ENCODE measurements at places on chromosomes 3 and 15.

- no peak for DNase-seq
Measured at GRCh38 chr15:32663671-32664070, 22.2 kb downstream of the SCG5 start.

DNA sequence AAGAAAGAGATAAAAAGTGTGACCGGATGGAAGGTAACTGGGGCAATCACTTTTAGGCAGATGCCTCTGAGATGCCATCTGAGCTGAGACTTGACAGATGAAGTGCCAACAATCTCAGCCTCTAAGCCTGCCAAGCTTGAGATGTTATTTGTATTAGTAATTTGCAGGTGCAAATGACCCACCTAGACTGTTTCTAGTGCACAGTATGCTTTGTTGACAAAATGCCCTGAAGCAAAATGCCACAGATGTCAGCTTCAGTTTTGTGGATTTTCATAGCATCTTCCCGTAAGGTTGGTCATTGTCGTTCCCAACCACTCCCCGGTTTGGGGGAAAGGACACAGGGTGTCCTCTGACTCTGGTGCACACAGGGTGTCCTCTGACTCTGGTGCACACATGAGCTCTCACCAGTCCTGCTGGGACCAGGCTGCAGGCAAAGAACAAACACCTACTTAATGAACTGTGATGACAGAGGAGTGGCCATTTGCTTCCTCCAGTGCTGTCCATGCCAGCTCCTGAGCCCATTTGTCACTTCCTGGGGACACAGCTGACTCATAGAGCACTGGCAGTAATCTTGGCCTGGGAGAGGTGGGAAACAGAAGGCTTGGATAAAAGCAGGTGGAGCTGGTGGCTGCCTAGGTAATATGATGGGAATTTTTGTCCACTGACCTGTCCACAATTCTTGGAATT is 16.7 kb upstream of the PPP1R2 start:
- no peak for DNase-seq

DNA sequence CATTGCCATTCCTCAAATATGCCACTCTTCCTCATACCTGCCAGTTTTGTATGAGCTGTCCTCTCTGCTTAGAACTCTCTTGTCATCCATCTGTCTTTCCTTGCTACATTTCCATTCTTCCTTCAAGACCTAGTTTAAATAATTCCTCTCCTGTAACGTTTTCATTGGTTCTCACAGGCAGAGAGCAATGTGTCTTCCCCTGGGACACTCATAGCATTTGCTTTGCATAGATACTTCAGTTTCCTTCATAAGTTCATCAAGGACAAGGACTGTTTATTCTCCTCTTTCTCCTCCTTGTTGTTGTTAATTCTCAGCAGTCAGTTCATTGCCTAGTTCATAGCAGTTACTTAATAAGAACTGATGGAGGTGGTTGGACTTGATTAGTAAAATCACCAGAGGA is 10.5 kb downstream of the NR2C2 start:
- DNase-seq, result no peak

- no peak for DNase-seq
Measured at GRCh38 chr15:69786136-69786701, 311.5 kb downstream of the TLE3 start.

- no peak for DNase-seq
Measured at GRCh38 chr3:195007151-195007550, 263.8 kb downstream of the XXYLT1 start.

- no peak for DNase-seq
Measured at GRCh38 chr3:33980252-33980651, 181.8 kb downstream of the PDCD6IP start.

DNA sequence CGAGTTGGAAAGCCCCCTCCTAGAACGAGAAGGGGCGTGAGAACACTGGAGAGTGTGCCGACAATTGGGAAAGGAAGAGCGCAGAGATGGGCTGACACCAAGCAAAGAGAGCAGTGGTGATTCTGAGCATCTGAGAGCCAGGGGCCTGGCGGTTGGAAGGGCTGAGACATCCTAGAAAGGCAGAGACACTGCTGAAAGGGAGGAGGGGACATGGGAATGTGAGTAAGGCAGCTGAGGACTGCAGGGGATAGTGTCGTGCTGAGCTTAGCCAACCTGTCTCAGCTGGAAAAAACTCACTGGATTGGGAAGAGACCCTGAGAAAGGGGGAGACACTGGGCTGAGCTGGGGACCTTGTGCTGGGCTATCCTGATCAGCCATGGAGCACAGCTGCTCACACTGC is 58.1 kb upstream of the SLC6A6 start:
- DNase-seq, result no peak

DNA sequence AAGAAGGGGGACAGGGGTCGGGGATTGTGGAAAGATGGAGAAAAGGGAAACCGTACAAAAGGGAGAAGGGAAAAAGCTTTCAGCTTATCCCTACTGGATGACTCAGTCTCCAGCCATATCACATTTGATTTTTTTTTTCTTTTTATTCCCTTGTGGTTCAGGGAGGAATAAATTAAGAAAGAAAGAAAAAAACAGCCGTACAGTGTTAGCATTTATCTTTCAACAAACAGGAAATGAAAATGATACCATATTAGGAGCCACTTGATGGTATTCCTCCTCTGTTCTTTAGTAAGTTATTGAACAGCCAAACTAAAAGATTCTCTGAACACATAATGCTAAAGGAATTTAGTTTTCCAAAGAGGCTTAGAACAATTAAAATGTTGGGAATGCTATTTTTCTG is 594.4 kb downstream of the FOXP1 start:
- no peak for DNase-seq

DNA sequence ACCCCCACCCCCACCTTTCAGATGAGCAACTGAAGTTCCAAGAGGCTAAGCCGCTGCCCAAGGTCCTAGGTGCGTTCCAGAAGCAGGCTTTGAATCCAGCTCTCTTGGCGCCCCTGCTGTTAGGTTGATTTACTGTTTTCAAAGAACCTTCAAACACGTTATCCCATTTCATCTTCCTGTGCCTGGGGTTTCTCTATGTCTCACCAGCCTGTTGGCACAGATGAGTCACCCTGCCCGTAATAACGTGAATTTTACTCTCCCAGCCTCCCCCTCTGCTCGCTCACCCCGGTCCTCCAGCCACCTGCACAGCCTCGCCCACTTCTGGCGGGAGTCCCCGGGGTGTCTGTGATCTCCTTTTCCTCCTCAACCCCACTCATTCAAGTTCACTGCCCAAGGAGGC is 13.0 kb upstream of the TSEN2 start:
- no peak for DNase-seq

DNA sequence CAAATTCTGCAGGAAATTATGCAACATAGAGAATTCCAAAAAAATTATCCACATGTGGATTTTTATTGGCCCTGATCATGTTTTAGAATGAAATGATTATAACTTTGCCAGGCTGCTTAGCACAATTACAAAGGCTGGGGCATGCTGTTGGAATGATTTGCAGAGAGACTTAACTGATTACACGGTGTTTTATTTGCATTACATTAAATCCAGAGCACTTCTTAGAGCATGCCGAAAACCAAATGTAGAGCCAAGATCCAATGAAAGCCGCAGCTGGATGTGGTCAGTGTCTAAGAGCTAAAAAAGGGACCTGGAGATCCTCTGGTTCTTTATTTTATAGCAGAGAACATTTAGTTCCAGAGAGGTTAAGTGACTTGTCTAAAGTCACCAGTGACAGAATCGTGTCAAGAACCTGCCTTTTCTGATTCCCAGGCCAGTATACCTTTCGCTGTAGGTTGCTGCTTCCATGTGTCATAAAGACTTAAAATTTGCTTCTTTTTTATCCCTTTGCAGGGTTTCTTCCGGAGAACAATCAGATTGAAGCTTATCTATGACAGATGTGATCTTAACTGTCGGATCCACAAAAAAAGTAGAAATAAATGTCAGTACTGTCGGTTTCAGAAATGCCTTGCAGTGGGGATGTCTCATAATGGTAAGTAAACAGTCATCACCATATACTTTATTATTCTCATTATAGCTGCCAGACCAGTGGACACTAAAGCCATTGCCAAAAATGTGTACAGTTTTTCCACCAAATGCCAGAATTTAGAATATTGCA is 92.0 kb upstream of the TSEN2 start:
- DNase-seq, result no peak

DNA sequence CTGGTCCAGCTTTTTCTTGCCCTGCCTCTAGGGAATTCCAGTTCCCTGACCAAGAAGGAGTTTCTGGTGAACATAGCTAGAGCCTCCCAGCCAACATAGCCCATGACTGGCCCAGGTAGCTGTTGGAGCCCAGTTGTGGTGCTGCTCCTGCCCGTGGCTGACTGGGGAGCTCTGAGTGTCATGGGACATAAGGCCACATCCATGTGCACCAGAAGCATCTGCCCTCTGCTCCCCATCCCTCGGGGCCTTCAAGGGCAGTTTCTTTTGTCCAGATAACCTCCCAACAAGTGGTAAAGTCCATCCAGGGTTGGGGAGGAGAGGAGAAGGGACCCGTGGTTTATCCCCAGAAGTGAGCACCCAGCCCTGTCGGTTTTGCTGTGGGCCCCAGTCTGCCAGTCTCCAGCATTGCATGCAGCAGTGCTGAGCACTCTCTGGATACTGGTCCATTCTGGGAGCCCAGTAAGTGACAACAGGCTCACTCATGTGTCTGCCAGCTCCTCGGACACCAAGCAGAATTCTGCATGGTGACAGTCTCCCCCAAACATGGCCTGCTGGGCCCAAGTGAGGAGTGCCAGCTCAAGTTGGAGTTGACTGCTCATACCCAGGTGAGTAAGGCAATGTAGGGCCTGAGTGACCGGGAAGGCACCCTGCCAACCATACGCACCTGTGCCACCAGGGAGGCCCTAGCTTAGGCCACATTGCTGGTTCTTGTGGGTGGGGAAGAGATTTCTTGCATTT is 28.8 kb downstream of the ACAA1 start:
- no peak for DNase-seq

GRCh38 chr3:12046406-12046805 is 42.2 kb downstream of the SYN2 start:
- no peak for DNase-seq

- DNase-seq, result no peak
Measured at GRCh38 chr15:74134387-74135027, 4.1 kb downstream of the ISLR2 start.

GRCh38 chr3:119343719-119344118 is 49.5 kb downstream of the ARHGAP31 start:
- DNase-seq, result no peak

DNA sequence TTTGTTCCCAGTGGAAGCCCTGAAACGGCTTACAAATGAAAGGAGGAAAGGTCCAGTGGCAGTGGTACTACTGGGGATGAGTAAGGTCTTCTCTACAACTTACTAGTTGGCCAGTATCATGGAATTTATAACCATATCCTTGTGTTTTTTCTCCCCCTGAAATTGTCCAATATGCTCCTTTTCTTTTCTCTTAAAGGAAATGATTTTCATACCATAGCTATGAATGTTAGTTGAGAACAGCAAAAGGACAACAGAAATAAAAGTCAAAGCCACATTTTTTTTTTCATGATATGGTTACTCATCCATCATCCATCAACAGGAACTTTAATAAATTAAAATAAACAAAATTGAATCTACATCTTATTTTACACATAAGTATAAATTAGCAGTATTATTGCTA is 450.4 kb downstream of the MFSD1 start:
- no peak for DNase-seq
